ENCODE measurements at places on chromosomes 6 and 20.

DNA sequence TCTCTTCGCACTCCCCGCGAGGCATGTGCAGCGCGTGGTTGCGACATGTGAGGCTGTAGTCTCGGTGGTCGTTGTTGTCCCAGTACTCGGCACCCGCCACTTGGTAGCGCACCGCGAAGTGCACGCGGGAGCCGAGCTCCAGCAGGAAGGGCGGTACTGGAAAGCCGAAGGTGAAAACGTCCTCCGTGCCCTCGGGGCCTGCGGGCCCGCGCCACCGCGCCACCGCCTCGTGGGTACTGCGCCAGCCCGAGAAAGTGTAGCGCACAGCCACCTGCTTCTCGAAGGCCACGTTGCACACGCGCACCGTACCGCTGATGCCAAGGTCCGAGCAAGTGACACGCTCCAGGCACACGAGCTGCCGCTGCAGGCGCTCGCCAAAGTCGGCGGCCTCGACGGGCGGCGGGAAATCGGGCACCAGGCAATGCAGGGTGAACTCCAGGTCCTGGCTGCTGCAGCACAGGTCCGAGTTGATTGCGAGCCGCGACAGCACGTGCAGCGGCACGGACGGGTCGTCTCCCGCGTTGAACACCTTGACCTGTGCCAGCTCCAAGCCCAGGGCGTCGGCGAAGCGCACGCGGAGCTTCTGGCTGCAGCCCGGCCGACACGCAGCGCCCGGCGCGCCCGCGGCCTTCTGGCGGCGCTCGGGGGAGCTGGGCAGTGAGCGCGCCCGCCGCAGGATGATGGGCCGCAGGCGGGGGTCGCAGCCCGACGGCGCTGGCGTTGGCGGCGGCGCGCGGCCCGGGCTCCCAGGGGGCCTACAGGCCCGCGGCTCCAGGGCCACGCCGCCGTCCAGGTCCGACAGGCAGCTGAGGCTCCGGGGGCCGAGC, 840 bp downstream of the PPP1R3D start:
- no peak for DNase-seq

- no peak for DNase-seq
Observed at GRCh38 chr6:30349421-30350177, 4.6 kb downstream of the RPP21 start.

GRCh38 chr6:111753573-111753972, 119.7 kb downstream of the FYN start:
- no peak for DNase-seq

DNA sequence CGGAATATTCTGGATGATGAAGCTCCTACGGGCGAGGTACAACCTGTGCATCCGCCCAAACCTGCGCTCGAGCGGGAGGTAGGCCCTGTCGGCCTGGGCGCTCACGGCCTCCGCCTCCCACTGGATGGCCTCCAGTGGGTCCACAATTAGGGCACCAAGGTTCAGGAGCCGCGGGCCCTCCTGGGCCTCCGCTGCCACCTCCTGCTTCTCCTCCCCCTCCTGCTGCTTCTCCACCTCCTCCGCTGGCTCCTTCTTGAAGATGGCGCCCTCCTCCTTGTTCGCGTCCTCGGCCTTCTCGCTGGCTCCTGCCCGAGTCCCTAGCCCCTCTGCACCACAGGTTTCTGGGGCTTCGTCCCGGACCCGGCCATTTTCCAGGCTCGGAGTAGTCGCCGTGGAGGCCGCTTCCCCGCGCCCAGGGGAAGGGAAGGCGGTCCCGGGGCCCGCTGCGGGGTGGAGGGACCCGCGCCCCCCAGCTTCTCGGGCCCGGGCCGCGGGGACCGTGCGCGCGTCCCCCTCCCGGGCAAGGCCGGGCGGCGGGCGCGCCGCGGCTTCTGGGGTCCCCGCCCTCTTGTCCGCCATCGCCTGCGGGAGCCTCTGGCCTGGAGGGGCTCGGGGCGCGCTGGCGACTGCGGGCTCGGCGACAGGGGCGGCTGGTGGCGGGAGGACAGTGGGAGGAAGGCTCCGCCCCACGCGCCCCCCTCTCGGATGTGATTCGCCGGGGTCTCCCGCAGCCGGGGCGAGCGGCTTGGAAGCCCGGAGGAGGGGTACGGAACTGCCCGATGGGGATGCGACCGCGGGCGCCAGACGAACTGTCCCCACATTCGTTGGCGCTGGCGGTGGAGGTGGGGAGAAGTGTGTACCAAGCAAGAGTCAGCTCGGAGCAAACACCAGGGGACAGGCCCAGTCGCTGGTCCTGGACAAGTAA, 17.6 kb downstream of the PLAGL2 start:
- no peak for DNase-seq
